ENCODE measurements at places on chromosomes 4 and X.

- no peak for DNase-seq
These were observed 59.7 kb downstream of the SMAD1 start for GRCh38 chr4:145541346-145541745.

DNA sequence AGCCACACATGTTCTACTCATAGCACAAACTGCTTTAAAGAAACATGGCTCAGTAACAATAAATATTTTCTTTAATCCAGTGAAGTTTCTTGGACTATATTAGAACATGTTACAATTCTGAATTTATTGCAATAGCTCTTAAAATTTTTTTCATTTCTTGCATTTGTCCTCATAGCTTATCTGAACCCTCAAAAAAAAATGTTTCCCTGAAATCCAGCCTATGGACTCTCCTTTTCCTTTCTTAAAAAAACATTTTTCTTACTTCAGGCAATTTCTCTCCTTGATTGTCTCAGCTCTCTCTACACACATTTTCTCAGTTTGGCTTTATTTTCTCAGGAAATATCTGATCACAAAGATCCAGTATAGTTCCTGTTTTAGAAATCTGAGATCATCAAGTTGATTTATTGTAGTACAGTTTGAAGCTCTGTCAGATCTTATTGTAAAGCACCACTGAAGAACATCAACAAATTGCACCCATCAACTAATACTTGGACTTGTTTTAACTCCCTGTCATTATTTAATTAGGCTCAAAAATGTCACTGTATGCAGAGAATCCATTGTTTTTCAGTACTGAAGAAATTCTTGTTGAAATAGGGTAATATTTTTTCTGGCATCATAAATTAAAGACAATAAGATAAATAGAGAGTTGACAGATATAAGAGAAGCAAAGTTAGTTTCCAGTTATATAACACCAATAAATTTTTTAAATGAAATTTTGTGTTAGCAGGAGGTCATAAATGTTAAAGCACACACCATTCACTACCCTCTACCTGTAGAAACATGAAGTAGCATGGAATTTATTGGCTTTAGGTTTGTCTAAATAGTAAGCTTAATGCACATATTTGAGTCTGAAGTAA lies 317.7 kb downstream of the ARHGAP24 start:
- DNase-seq, result no peak

GRCh38 chr4:39467464-39467863 lies 8.6 kb downstream of the LIAS start:
- no peak for DNase-seq

- no peak for DNase-seq
These were observed 130.6 kb downstream of the UGT8 start for GRCh38 chr4:114729068-114729738.

- DNase-seq, result no peak
These were observed 64.8 kb upstream of the STOX2 start for GRCh38 chr4:183840311-183840710.

- DNase-seq, result no peak
These were observed 145.9 kb downstream of the CPEB2 start for GRCh38 chr4:15148199-15148598.

GRCh38 chrX:155028129-155028528 lies 1.5 kb downstream of the FUNDC2 start:
- DNase-seq, result no peak

DNA sequence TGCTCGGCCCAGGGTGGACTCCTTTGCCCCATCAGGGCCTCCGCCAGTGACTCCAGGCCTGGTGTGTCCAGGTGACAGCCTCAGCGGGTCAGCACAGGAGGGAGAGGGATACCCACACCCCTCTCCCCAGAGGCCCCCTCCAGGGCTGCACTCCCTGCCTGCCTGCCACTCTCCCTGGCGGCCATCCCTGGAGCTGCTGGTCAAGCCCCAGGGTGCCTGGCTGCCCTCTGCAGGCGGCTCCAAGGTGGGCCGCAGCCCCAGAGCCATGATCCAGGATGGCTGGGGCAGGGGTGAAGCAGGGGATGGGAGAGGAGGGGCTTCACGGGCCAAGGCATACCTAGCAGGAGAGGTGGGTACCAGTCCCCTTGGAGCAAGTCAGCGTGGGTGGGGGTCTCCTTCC lies 3.8 kb downstream of the FGFRL1 start:
- no peak for DNase-seq

DNA sequence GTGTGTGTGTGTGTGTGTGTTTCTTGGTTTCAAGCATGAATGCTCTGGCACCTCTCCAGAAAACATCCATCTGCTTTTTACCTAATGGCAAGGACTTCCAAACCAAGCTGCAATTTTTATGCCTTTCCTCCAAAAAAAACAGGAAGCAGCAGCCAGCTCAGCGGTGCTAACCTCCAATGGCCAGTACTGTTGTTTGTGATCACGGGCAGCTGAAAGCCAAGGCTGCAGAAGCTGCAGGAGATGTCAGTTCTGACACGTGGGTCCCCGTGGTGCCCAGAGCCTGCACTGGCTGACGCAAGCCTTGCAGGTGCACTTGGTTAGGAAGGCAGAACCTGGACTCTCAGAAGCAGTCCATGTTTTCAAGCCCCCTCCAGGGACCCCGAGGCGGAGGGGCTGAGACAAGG lies 313.6 kb upstream of the DDX53 start:
- no peak for DNase-seq

DNA sequence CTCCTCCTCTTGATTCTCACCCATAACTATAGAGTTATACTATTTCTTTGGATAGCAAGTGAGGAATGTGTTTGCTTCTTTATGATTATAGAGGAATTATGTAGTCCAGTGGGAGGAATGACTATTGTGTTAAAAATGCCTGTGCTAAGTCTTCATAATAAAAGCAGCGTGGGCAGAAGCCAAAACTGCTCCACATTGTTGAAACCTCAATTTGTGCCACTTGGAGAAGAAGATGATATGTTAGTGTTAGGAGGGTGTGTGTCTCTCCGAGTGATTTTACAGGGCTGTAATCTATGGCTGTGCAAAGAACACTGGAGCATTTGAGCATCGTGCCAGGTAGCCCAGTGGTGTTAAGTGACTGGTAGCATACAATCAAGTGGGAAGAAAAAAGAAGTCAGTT lies 74.3 kb downstream of the FRAS1 start:
- no peak for DNase-seq

DNA sequence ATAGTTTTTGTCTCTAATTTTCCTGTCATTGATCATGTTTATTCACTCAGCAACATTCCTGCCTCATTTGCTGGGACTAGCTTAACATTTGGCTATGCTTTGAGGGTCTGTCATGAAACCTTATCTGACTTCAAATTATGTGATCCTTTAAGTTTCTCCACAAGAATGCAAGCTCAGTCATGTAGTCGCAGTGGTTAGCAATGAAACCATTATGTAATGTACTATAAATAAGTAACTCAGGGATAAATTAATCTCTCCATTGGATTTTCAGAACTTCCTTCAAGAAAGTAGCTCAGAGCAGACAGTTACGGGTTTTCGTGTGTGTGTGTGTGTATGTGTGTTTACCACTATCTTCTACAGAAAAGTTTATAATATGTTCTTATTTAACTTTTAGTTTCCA lies 993.6 kb downstream of the ADGRL3 start:
- no peak for DNase-seq

DNA sequence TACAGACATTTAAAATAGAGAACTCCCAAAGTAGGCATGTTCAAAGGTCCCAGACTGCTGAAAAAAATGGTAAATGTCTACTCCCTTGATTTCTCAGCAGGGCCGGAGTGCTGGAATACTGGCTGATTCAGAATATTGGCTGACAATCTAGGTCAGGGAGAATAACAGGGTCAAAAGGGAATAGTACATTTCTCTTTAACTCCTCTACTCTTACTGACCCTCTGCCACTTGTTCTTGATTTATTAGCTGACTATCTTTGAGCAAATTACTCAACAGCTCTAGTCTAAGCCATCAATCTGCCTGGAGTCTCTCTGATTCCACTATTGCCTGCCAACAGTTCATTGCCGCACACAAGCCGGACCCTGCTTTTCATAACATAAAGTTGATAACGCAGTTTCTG lies 19.7 kb upstream of the NWD2 start:
- no peak for DNase-seq

DNA sequence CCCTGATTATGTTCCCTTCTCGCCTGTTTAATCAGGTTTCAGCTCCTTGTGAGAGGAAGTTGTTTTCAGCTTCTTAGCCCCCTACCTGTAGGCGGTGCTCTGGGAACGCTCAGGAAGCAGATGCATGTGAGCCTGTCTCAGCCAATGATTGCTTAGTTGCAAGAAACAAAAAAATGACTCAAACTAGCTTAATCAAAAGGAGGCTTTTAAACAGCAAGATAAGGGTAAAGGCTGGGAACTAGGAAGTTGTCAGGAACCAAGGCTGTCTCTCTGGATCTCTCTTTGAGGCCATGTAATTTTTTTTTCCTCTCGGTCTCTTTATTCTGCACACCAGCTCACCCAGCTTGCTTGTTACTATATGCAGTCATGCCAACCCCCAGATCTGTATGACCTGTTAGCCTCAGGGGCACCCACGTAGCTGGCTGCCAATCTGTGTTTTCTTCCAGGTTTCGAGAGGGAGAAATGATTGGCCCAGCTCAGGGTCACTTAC lies 109.1 kb downstream of the PTTG2 start:
- no peak for DNase-seq

- DNase-seq, result no peak
These were observed 42.0 kb downstream of the AREG start for GRCh38 chr4:74486905-74487304.

- DNase-seq, result no peak
These were observed 52.6 kb downstream of the CHM start for GRCh38 chrX:85994797-85995196.

- DNase-seq, result no peak
These were observed 34.5 kb upstream of the FAAH2 start for GRCh38 chrX:57251965-57252364.

DNA sequence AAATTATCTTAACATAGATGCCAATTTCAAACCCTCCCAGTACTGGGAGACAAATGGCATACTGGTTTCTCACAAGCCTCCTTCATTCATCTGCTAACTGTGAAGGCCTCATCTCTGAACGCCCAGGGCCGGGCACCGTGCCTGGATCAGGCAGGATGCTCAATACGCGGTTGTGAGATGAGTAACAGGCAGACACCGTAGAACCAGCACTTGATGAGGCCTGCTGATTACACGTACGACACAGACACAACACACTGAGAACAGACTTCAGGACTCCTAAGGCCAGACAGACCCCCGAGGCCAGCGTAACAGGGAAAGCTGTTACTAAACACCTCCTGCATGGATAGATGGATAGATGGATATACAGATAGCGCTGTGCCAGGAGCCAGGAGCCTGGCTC lies 154.6 kb downstream of the AFAP1 start:
- DNase-seq, result no peak

- no peak for DNase-seq
These were observed 47.0 kb downstream of the SPRY1 start for GRCh38 chr4:123443401-123444289.

DNA sequence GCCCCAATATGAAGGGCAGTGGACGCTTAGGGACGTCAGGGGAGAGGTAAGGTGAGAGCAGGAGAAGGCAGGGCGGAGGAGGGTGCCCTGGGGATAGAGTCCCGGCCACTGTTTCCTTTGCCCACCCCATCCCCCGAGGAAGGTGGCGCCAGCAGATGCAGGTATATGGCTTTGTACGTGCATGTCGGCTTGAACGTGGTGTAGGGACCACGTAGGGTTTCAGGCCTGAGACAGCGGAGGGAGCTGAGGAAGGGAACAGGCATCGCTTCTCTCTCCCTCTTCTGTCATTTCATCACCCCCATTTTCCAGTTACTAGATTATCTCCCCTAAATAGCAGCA lies 97.9 kb downstream of the PHKA2 start:
- DNase-seq, result no peak

DNA sequence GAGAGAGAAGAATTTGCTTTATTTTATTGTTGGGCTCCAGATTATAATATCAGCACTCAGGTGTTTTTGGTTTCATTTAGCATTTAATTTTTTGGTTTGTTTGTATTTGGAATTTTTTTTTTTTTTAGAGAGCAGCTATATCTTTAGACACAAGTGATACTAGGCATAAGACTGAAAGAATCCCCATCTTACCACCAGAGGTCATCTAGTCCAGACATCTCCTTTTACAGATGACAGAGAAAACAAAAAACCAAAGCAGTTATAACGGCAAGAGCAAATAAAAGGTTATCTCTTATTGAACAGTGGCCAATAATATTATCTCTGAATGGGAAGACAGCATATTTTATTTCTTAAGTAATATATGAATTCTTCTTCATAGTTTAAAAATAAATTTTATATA lies 22.8 kb downstream of the USP38 start:
- DNase-seq, result no peak

DNA sequence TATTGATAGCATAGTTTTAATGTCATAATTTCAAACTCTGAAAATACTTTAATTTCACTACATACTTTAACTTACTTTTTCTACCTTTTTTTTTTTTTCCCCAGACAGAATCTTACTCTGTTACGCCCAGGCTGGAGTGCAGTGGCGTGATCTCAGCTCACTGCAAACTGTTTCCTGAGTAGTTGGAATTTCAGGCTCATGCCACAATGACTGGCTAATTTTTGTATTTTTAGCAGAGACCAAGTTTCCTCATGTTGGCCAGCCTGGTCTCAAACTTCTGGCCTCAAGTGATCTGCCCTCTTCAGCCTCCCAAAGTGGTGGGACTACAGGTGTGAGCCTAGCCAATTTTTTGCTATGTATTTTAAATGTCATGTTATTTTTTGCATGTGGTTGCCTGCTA lies 741.6 kb downstream of the TRAM1L1 start:
- no peak for DNase-seq

DNA sequence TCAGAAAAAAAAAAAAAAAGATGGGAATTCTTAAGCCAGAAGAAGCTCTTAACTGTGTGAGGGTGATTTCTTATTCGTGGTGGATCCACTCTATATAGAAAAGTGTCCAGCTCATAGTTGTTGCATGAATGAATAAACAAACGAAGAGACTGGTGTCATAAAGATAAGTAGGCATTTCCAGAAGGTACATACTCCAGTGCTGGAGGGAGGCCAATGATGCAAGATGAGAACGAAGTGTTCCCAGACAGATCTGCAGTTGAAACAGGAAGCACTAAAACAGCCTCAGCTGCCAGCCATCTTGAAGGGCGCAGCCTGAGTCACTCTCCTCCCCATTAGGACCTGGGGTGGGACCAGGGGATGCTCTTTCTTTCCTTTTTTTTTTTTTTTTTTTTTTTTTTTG lies 47.4 kb upstream of the HOPX start:
- no peak for DNase-seq

DNA sequence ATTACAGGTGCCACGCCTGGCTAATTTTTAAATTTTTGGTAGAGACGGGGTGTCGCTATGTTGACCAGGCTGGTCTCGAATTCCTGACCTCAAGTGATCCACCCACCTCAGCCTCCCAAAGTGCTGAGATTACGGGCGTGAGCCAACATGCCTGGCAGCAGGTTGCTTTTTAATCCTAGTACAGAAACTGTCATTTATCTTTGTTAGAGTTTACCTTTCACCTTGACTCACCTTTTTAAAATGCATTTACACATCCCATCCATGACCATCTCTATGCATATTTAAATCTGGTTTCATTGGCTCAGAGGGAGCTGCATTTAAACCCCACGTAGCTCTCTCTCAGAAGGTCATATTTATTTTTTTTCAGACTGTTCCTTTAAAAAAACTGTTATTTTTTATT lies 31.9 kb downstream of the SLC16A2 start:
- no peak for DNase-seq
